Lower leg skin (tissue), 4 donors: ENCODE measurements at places on chromosomes 12 and 14.

DNA sequence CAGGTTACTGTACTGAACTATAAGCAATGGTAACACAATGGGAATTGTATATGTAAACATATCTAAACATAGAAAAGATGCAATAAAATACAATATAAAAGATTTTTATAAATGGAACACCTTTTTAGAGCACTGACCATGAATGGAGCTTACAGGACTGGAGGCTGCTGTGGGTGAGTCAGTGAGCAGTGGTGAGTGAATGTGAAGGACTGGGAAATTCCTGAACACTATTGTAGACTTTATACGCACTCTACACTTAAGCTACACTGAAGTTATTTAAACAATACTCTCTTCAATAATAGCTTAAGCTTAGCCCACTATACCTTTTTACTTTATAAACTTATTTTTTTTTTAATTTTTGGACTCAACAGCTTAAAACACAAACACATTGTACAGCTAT, 313.5 kb downstream of the KCNC2 start:
- DNase-seq, result no peak

GRCh38 chr14:89564989-89565388, 148.0 kb upstream of the FOXN3 start:
- DNase-seq, result no peak

GRCh38 chr12:110228756-110229155, 52.3 kb upstream of the ATP2A2 start:
- no peak for DNase-seq

- no peak for DNase-seq
These were observed 8.7 kb downstream of the KMT2D start for GRCh38 chr12:49051777-49052438.

GRCh38 chr12:112710414-112710813, 81.1 kb upstream of the RPH3A start:
- no peak for DNase-seq
